Stimulated activated CD4-positive, alpha-beta T cell treated with anti-CD3 and anti-CD28 coated beads, Interleukin-4, amount 100 ng/mL, for 48 hours (primary cell): ENCODE measurements at places on chromosomes 11 and 22.

- DNase-seq: no peak
Measured at GRCh38 chr11:18600915-18601569, 1.5 kb downstream of the MISFA start.

DNA sequence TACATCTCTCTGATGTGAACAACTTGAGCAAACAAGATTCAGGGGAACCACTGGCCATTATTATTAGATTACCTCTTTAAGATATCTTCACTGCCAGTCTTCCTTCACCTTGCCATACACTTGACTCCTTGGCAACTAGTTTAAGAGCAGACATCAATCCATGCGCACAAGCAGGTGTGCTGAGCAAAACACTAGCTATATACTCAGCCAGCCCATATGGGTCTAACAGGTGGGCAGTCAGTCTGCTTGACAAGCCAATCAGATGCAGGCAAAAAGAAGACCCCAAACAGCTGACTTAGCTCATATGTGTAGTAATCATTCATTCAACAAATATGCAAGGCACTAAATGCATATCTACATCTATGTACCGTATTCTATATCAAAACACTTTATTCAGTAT lies 101.2 kb downstream of the SIK3 start:
- DNase-seq: no peak

DNA sequence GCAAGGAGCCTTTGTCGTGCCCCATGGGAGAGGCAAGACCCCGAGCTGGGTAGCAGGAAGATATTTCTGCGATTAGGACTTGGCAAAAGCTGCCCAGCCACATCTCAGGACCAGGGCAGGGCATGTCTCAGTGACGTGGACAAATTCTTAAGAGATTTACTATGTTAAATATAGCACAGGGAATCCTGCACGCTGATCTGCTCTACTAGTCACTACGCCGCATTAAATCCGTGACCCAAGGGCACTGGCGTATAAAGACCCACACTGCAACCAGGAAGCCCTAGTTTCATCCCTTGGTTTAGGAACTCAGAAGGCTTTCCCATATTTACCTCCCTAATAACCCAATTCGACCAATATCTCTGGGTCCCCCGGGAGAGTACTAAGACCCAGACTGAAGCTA lies 35.1 kb downstream of the AP1B1 start:
- no peak for DNase-seq

DNA sequence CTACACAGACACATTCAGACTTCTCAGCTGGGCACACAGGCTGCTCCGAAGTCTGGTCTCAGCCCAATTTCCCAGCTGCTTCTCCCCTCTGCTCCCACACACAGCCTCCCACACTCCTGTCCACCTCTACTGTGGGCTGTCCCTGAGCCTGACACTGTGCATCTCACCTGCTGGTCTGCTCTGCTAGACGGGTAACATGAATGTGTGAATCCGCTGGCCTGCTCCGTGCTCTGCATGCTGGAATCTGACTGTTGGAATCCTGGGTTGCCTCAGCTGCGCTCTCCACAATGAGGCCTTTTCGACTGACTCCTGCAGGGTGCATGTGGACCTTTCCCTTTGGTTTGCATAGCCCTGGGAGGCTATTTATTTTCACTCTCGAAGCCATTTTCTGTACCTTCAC lies 489.5 kb upstream of the B3GAT1 start:
- no peak for DNase-seq

- no peak for DNase-seq
Measured at GRCh38 chr11:80841675-80842074, 1400.8 kb upstream of the TENM4 start.

DNA sequence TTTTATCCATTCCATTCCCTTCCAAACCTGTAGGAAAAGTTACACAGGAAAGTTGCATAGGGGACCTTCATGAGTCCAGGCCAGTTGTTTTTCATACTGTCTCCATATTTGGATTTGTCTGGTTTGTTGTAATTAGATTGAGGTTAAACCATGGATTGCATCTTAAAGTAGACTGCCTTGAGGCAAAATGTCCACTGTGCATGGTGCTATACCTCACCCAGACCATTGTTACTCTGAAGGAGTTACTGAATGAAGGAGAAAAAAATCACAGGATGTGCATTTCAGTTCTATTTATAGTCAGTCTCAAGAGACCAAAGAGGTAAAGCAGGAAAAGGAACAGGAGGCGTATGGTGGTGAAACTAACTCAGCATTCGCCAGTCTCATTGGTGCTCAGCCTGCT lies 29.6 kb upstream of the L3MBTL2 start:
- DNase-seq: no peak

DNA sequence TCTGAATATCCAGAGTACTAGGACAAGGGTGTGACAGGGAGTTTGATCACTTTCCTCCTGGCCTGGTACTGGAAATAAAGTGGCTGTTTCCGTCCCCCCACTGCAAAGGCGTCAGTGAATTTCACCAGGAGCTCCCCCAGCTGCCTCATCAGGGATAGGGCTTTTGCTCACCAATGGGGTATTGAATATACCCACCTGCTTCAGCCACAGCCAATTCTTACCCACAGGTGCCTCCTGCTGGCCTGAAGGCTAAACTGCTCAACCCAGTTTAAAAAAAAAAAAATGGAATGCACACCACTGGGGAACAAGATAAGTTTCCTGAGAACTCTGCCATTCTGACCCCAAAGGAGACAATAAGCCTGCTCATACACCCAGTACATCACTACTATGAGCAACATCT lies 65.3 kb upstream of the MS4A8 start:
- DNase-seq: no peak
